Caudate nucleus (tissue), 63 donors: ENCODE measurements at places on chromosomes 5 and 9.

- DNase-seq = no peak
These were observed 3.4 kb upstream of the CDK7 start for GRCh38 chr5:69231281-69231680.

DNA sequence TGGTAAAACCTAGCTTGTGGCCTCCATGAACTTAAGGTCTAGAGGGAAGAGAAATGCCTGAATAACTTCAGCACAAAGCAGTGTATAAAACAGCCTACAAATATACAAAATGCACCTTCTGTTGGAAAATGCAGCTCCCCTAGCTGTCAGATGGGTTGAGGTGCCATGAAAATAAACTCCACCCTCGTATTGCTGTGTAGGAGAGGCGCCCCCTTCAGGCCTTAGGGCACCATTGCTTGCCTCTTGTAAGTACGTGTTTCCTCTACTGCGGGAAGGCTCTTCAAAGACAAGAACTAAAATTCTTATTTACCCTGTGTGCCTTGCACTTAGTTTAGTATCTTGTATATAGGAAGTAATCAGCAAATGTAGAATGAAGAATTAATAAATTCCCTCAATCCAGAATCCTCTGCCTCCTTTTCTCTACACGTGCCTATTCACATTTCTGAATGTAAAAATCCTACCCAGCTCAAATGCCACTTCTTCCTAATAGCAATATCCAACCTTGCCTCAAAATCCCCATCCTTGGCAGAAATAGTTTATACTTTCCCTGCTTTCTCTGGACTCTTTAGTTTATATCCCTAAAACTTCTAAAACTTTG, 393.7 kb upstream of the PDE4D start:
- DNase-seq = no peak

DNA sequence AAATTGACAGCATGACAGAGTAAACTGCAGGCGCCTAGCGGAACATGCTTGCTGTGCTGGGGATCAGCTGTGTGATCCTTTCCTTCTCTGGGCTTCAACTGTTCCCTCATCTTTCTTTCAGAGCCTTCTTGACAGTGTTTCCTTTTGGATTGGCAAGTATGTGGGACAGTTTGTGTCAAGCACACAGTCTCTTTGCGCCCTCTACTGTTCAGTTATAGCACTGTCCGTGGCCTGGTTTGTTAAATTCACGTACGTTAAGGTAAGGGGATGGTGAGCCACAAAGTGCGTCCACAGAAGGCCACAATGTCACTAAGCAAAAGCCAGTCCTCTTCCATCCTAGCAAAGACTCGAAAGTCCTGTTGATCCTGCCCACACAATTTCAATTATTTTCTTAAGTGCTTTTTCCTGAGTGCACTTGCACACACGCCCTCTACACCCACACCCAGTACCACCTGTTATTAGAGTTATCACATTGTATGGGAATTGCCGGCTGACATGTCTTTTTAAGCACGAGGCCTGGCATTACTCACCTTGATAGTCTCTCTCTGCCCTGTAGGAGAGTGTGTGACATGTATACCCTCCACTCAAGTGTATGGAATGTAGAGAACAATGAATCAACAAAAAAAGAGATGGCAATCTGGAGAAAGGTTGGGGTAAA, 22.5 kb upstream of the PTPN3 start:
- DNase-seq = peak; percentile 29

- no peak for DNase-seq
These were observed 116.5 kb upstream of the DAPK1 start for GRCh38 chr9:87381050-87381711.

- peak; percentile 88 for DNase-seq
These were observed 11.4 kb downstream of the GRHPR start for GRCh38 chr9:37433867-37434371.

GRCh38 chr5:110112348-110112747, 422.6 kb downstream of the MAN2A1 start:
- no peak for DNase-seq

DNA sequence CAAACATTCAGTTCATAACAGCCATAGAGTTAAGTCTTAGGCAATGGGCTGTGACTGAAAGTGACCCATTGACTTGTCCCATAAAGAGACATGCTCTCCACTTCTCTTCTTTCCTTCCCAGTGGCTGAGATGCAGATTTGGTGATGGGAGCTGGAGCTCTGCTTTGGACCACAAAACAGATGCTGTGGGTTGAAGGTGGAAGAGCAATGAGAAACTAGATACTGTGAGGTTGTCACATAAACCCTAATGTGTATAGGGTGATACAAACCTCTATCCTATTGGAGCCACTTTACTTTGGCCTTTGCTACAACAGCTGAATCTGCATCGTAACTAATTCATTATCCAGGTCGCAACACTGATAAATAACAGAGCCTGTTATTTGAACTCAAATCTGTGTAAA, 192.0 kb downstream of the TTC39B start:
- DNase-seq = no peak

- no peak for DNase-seq
These were observed 1.9 kb downstream of the ALDH1B1 start for GRCh38 chr9:38394416-38394815.

DNA sequence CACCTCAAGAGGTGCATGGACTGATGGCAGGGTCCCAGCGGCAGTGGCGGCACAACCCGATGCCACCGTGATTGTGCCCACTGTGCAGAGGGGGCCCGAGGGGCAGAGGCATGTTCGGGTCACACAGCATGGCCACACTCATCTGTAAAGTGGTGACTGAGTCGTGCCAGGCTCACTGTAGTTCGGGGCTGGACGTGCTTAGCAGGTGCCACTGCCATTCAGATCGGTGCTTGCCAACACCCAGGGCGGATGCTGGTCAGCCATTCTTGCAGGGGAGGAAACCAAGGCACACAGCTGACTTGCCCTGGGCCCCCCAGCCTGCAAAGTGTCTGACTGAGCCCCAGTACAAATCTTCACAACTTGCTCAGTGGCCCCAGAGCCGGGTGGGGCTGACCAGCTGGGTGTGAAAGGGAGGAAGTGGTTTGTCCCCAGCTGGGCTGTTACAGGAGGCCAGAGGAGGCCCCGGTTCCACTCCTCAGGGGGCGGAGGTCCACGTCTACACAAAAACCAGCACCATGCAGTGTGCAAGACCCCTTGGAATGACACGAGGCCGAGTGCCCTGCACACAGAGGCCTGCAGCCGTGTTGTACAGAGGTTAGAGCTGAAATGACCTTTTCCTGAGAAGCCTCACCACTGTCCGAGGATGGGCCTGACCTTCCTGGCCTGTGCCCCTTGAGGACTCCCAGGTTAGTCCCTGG, 17.9 kb downstream of the FGD3 start:
- DNase-seq = no peak

GRCh38 chr9:85859765-85860164, 81.2 kb upstream of the NAA35 start:
- no peak for DNase-seq

- no peak for DNase-seq
These were observed 13.1 kb downstream of the DIAPH1 start for GRCh38 chr5:141605523-141606277.

GRCh38 chr9:117095081-117095480, 319.8 kb downstream of the ASTN2 start:
- no peak for DNase-seq

DNA sequence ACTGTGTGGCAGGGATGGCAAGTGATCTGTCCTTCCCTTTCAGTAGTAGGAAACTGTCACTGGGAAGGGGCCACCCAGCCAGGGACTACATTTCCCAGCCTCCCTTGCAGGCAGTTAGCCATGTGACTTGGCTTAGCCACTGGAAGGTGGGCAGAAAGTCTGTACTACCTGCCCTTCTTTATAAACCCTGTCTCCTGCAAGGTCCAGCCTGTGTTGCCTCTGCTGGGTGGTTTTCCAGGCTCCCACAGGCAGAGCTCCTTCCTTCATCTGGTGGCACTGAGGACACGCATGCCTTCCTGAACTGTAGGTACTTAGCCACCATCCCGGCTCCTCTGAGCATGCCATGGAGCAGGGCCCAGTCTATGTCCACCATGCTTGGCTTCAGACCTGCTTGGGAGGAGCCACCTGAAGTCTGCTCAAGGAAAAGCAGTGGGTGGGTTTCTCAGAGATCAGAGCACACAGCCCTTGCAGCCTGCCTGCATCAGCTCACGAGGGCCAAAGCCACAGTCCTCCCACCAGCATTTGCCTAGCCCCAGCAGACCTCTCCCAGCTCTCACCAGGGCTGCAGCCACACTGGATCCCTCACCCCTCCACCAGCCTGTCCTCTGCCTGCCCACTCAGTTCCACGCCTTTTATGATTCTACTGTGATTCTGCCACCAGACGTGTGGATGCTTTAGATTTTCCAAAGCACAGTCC, 16.7 kb upstream of the SLC25A51 start:
- DNase-seq = no peak
